ENCODE measurements at places on chromosomes 6 and 20.

DNA sequence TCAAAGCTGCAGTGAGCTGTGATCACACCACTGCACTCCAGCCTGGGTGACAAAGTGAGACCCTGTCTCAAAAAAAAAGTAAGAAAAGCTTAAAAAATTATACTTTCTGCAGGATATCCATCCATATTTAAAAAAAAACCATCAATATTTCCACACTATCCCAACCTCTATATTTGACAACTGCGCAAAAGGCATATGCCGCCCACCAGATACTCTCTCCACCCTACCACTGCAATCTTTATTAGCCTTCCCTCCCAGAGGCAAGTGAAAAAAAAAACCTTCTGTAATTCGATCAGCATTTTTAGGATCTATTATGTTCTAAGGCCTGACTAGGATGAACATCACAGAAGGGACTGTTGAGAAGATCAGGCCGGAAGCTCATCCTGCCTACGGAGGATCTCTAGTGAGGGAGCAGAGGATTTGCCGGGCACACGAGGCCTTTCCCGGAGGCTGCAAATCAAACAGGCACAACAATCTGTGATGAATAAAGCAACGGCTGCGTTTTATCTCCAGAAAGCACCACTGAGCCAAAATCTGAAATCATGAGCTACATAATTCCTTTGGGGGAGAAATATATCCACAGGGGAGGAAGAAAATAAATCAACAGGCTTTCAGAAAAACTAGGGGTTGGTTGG lies 65.9 kb downstream of the GFOD1 start:
- DNase-seq, result no peak

DNA sequence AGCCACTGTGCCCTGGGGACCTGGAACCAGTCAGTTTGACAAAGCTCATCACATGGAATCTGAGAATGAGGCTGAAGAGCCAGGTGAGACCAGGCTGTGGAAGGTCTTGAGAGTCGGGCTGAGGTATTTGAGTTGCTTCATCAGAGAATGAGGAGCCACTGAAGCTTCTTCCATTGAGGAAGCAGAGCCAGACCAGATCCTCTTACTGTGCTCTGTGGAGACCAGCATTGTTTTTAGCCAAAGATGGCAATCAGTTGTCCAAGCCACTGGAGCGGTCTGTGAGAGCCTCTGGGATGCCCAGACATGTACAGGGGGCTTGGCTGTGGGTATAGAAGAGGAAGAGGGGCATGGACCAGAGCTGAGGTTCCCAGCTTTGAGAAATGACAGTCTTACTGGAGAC lies 6.1 kb upstream of the EPB41L1 start:
- DNase-seq, result no peak

DNA sequence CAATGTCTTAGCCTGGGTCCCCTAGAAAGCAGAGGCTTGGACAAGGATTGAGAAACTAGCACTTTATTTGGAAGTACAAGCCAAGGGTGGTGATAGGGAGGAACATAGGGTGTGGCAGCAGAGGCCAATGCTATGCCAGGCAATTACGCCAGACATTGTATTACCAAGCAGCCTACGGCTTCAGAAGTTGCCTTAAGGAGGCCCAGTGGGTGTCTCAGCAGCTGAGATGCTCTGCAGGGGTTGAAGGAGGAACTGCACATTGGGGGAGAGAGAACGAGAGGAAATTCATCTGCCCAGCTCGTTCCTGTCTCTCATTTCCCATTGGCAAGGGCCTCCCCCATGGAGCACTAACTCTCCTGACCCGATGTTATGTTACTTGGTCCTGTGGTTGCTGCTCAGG lies 859 bp downstream of the C20orf202 start:
- no peak for DNase-seq

DNA sequence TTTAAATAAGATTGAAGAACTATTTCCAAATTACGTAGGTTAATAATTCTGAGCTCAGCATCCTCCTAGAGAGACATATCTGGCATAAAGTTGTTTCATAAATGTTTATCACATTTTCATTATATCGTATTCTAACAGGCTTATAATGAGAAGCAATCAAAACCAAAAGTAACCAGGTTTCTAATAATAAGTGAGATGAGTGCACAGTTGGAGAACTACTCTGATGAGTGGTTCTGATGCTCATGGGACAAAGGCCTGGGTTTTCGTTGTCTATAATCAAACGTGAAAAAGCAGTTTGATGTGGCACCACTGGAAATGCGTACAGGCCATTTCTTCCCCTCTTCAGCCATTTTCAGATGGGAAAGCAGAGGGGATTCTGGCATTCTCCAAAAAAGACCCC lies 4.7 kb upstream of the SERPINB6 start:
- no peak for DNase-seq

DNA sequence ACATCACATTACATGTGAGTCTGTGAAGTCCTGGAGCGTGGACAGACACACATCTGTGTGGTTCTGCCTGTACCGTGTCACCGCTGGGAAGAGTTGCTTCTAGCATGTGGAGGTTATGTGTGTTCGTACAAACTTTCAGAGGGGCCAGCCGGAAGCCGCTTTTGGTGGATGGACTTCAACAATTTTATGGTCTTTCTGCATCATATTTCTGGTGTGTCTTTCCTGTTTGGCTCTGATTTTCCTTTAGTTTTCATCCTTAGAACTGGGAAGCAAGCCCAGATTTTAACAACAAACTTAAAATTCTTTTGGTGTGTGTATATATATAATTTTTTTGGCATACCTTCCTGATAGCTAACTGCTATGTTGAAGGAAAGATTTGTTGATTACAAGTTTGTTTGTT lies 71.2 kb downstream of the TIAM2 start:
- DNase-seq, result no peak

DNA sequence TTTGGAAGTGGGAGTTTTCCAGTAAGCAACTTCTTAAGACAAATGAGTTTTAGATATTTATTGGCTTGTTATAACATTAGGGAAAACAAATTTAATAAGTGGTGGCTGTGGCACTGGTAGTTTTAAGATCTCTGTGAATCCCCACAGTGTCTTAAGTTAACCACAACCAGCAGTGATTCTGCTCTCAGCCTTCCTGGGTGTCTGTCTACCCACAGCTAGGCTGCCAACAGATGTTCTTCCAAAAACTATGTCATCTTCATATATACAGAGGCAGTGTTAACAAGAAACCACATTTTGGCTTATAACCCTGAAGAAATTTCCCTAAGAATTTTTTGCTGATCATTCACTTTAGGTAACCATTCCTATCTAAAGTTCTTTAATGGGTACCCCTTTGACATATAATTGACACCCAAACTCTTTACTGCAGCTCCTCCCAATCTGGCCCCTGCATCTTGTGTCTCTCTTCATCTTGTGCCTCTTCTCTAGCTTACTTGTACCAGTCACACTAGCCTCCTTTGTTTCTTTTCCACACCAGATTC lies 52.7 kb downstream of the TOP1 start:
- DNase-seq, result no peak

GRCh38 chr6:83518816-83519480 lies 6.6 kb downstream of the PRSS35 start:
- no peak for DNase-seq

GRCh38 chr20:47359530-47360296 lies 3.2 kb upstream of the ZMYND8 start:
- no peak for DNase-seq

GRCh38 chr6:73653571-73654424 lies at the start of gene SLC17A5:
Gene SLC17A5, minus strand, starts transcription at chr6:73653992. Its CDS starts 106 bp downstream, at chr6:73653886.
- DNase-seq, result peak; percentile 82

DNA sequence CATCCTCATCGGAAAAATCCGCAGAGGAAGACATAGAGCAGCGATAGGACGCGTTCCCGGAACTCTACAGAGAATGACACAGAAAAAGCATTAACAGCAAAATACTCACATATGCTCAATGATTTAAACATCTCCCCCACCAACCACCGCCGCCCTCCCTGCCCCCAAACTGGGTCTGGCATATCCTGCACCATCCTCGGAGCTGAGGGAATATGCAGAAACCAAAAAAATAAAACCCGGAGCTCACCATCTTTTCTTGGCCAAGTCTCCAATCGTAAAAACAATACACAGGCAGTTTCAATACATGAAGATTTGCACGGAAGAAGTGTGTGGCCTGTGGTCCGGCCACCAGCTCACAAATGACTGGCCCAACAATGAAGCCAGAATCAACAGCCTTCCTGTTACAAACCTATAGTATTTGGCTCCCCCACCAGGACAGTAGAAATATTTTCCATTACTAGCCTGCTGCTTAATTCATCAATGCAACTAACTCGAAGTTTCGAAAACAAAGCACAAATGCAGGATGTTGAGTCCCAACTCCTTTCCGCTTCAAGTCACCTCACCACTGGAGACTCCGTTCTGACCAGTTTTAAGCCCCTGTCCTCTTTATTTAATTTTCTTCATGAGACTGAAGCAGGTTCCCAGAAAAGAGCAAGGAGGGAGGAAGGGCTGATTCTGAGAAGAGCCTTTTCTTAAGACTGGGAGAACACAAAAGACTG lies 103.2 kb upstream of the BEND6 start:
- no peak for DNase-seq

- no peak for DNase-seq
Measured at GRCh38 chr6:8462169-8462568, 26.8 kb upstream of the SLC35B3 start.

GRCh38 chr20:4916971-4917881 lies 84.1 kb downstream of the SLC23A2 start:
- DNase-seq, result no peak

DNA sequence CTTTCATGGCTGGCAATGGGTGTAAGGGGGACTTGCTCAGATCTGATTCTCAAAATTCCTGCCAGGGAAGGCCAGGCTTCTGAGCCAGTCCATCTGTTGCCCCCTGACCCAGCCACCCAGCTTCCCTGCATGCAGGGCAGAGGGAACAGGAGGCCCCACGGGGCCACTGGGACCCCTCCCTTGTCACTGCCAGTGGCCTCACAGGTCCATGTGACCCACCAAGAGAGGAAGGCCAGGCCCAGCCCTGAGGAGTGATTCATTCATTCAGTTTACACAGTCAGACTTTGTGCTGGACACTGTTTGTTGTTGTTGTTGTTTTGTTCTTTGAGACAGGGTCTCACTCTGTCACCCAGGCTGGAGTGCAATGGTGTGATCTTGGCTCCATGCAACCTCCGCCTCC lies 39.5 kb downstream of the UBE2V1 start:
- no peak for DNase-seq

DNA sequence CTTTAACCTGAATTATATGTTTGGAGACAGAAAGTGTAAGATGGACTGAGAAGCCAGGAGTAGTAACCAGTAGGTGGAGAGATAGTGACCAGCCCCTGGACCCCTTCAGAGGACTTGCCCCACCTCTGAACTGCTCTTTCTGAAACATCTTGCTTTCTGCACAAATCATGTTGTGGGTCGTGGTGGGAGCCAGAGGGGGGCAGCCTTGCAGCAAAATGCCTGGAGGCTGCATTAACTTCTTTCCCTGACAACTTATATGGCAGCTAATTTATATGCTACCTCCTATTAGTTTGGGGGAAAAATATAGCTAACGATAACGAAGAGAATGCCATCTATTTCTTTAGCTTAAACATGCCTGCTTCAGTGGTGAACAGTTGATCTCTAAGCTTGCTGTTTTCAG lies 859.8 kb downstream of the MAFB start:
- no peak for DNase-seq

DNA sequence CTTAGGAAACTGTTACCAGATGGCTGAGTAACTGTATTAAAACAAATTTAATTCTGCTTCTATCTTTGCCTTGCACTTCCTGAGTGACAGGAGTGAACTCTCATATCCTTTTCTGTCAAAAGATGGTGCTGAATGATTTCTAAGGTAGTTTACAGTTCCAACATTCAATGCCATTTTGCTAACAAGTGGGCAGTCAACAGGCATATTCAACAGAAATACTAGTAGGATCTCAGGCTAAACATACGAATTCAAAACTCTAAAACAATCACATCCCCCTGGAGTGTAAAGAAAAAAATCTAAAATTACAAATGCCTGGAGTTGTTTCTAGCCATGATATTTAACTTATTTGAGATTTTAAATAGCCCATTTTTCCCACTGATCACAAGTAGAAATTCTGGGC lies 6.7 kb downstream of the PSMB9 start:
- DNase-seq, result no peak

- no peak for DNase-seq
Measured at GRCh38 chr6:150336299-150336698, 32.5 kb upstream of the IYD start.

DNA sequence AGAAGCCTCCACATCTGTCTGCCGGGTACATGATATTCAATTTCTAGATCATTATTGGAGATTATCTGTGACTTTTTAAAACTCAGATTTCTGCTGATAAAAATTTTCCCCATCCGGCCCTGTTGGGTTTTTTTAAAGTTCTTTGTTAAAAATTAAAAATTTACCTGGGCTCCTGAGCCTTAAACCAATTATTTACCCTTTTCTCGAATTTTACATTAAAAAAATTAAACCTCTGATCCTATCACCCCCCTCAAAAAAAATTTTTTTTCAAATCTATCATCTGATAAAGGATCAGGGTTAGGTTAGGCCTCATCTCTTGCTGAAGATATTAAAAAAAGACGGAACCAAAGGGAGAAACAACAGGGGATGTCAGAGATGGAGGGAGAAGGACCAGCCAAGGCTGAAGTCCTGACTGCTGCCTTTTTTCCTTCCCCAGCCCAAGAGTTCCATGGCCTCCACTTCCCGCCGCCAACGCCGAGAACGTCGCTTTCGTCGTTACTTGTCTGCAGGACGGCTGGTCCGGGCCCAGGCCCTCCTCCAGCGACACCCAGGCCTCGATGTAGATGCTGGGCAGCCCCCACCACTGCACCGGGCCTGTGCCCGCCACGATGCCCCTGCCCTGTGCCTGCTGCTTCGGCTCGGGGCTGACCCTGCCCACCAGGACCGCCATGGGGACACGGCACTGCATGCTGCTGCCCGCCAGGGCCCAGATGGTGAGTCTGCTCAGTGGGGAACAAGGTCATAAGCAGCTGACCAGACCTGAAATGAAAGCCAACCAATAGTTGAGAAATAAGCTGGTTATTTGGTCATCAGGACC lies 527 bp downstream of the NFKBIL1 start:
- no peak for DNase-seq

GRCh38 chr6:44219053-44219814 lies 2.5 kb downstream of the MYMX start:
- peak; percentile 71 for DNase-seq

DNA sequence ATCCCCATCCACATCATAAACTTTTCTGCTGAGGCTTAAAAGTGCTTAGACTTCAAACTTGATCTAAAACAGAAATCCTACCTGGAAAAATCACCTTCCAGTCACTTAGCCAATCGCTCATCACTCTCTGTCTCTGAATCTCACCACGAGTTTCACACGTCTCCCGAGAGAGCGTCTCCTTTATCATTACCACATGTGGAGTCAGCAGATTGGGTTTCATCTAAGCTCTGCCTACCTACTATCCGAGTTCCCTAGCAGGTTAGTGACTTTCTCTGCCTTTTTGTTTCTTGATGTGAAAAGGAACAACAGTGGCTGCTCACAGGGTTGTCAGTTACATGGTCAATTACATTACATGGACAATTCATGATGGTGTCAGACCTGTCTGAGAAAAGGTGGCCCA lies 286.2 kb downstream of the ESR1 start:
- DNase-seq, result no peak

- DNase-seq, result no peak
Measured at GRCh38 chr20:36850759-36851158, 25.2 kb upstream of the TLDC2 start.

GRCh38 chr6:13116155-13116554 lies 212.2 kb downstream of the TBC1D7 start:
- no peak for DNase-seq

- no peak for DNase-seq
Measured at GRCh38 chr6:79250559-79250958, 16.1 kb upstream of the HMGN3 start.

Data from NCI-H1092 (cell line).